NCI-H1417 (cell line): ENCODE measurements at places on chromosomes 3 and 15.

- peak; percentile 75 for DNase-seq
These were observed at the start of gene TM6SF1 for GRCh38 chr15:83106994-83107840. TSS of gene TM6SF1 (plus strand) at chr15:83107645. CDS start at chr15:83107681, 36 bp downstream.

- peak; percentile 50 for DNase-seq
These were observed 388.2 kb upstream of the AGTR1 start for GRCh38 chr3:148309390-148310035.

- no peak for DNase-seq
These were observed 230.6 kb downstream of the NEK10 start for GRCh38 chr3:27138562-27138961.

DNA sequence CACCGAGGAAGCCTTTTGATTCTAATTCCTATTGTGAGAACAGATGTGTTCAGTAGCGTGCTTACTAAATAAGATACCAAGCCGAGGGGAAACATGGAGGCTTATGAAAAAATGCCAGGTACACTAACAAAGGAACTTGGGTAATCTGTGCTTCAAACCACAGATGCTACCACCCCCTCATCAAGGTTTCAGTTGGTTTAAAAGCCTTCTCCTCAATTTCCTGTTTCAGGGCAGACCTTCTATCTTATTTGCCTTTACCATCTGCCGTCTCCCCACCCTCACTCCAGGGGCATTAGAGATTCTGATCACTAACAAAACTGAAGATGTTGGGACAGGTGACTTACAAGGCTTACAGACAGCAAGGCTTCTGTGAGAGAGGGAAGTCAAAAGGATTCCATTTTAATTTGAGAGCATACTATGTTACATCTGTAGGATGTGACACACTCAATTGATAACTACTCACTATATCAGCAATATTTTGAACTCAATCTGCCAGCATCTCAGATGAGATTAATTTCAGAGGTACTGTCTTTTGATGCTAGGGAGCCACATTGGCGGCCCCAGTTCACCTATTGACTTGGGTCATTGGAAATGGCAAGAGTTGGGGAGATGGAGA lies 60.6 kb upstream of the PLCL2 start:
- DNase-seq = no peak

DNA sequence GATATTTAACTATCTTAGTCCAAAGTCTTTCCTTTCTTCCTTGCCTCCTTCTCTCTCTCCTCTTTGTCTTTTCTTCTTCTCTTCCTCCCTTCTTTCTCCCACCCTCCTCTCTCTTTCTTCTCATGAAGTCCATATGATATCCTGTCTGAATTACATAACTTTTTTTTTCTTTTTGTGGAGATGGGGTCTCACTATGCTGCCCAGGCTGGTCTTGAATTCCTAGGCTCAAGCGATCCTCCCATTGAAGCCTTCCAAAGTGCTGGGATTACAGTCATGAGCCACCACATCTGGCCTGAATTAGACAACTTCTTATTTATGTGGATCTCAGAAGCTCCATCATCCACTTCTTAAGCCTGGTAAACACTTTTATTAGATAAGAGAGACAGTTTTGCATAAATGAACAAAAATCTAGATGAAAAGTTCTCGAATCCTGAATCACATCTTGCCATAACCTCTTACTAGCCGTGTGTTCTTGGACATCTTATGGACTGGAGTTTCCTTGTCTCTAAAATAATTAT lies 206.5 kb downstream of the LPP start:
- no peak for DNase-seq

GRCh38 chr15:74297887-74298286 lies 61.8 kb downstream of the CCDC33 start:
- DNase-seq = no peak

DNA sequence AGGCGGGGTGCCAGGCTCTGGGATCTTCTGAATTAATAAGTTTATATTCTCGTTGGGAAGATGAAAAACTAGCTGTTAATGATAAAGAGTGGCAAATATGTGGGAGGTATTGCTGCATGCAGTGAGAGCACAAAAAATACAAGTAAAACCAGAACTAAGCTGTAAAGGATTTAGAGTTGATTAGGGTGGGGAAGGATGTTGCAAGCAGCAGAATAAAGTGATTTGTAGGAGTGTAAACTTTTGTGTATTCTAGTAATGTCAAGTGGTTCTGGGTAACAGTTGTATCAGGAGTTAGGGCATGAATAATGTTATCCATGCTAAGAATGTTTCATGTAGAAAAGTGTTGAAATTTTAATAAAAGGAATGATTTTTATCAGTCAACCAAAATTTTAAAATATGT lies 18.1 kb downstream of the CRYBG3 start:
- no peak for DNase-seq

GRCh38 chr3:34078418-34078817 lies 280.0 kb downstream of the PDCD6IP start:
- DNase-seq = no peak

GRCh38 chr3:47017504-47018268 lies 38.2 kb downstream of the NBEAL2 start:
- DNase-seq = no peak

DNA sequence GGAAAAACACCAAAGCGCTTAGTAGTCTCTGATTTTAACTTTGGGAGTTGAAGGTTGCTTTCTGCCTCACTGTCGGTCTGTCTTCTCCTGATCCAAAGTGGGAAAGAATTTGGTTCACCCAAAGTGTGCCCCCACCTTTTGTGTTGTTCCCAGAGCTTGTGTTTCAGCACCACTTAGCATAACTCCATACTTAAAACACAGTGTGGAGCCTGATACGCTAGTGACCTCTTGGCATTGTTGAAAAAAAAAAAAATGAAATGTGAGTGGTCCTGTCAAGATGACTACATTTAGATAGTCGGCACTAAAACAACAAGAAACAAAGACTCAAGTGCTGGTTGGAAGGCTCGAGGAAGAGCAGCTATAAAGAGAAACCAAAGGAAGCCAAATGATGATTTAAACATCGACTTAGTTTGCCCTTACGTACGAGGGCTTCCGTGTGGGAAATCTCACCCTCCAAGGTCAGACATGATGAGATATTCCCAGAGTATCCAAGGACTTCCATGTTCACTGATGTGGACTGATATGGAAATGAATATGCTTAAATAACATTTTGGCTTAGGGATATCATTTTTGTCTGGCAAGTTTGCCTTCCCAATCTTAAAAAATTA lies 178.8 kb downstream of the MEIS2 start:
- DNase-seq = no peak

GRCh38 chr3:11850003-11850402 lies 3.3 kb upstream of the TAMM41 start:
- DNase-seq = no peak

- DNase-seq = no peak
These were observed 133.6 kb upstream of the RAP2B start for GRCh38 chr3:153028381-153028780.

DNA sequence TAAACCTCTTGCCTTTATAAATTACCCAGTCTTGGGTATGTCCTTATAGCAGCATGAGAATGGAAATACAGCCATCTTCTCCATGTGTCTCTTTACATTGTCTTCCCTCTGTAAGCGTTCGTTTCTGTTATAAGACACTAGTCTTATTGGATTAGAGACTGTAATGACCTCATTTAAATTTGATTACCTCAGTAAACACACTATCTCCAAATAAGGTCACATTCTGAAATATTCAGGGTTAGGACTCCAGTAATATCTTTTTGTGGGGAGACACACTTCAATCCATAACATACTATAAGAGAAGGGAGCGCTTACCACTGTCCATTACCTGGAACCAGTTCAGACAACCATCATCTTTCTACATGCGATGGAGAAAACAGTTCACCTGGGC lies 34.3 kb upstream of the CD47 start:
- DNase-seq = no peak

DNA sequence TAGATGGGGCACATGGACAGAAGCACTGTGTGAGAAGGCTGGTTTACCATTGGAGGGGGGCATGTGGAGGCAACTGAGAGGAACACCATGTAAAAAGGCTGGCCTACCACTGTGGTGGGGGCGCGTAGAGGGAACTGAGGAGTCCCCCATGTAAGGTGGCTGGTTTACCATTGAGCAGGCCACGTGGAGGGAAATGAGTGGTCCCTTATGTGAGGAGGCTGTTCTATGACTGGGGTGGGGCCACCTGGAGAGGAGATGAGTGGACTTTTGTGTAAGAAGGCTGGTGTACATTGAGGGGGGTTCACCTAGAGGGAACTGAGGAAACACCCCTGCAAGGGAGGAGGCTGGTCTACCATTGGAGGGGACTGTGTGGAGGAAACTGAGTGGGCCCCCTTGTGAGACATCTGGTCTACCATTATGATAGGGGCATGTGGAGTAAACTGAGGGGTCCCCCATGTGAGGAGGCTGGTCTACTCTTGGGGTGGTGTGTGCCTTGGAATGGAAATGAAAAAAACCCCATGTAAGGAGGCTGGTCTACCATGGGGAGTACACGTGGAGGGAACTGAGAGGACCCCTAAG lies 156.9 kb downstream of the FBLN2 start:
- DNase-seq = no peak

DNA sequence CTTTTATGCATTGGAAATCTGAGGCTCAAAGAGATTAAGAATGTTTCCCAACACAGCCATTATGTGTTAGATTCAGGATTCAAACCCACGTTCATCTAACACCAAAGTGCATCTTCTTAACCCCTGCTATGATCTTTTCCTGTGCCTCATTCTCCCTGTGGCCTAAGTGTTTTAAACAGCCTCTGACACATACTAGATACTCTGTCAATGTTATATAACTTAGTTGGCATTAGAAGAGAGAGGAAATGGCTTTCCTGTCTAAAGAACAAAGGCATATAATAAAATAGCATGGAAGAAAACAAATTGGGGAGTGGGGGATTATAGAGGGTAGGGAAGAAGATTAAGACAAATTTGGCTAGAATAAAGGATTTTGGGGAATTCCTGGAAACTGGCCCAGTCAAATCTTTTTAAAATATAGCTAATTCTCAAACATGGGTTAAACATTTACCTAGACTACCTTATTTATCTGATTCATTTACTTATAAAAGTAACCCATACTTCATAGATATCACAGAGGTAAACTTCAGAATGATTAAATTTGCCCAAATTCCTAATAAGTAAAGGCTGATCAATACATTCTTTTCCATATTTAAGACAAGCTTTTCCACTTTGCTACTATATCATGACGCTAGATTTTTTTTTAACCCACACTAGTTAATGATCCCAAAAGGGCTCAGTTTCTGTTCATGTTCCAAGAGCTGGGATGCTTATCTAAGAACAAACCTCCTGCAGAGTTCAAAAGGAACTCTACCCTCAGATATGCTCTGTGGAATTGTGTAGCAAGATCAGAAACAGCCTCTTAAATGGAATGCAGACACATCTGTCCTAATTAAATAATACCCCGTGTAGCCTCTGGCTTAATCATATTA lies 122.9 kb upstream of the PTPRG start:
- DNase-seq = no peak

GRCh38 chr3:59056706-59057105 lies 6.9 kb upstream of the CFAP20DC start:
- no peak for DNase-seq

DNA sequence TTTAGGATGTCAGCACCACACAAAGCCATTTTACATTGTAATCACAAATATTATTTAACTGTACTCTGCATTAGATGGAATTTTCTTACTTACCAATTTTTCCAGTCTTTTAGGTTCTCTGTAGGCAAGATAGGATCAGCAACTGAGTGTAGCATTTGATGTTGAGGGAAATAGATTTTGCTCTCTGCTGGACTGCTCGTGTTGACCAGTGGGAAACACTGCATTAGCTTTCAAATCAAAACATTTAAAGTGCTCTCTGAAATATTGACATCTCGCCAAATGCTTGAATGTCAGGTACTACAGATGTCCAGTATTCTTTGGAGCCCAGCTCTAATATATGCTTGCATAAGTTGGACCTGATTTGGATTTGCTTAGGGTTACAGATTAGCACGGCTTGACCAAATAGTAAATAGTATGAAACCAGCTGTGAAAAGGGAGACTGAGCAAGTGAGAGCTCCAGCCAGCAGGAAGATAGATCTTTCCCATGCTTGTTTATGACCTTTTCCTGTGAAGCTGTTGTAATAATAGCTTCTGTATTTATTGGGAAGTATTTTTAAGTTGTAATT lies 29.5 kb downstream of the P2RY14 start:
- no peak for DNase-seq

- DNase-seq = peak; percentile 58
These were observed 39.7 kb upstream of the GADL1 start for GRCh38 chr3:30934208-30934550.

GRCh38 chr15:64249883-64250575 lies 87.2 kb upstream of the PPIB start:
- DNase-seq = no peak

DNA sequence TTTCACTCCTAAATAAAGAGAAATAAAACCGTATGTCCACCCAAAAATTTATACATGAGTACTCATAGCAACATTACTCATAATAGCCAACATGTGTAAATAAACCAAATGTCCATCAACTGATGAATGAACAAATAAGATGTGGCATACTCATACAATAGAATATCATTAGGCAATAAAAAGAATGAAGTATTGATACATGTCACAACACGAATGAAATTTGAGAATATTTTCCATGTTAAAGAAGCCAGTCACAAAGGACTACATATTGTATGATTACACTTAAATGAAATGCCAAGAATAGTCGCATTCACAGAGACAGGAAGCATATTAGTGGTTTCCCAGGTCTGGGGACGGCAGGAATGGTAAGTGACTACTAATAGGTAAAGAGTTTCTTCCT lies 869.2 kb downstream of the IGSF11 start:
- no peak for DNase-seq

- DNase-seq = no peak
These were observed 57.9 kb downstream of the CHSY1 start for GRCh38 chr15:101193806-101194545.

- no peak for DNase-seq
These were observed 38.3 kb upstream of the ESYT3 start for GRCh38 chr3:138395865-138396751.

DNA sequence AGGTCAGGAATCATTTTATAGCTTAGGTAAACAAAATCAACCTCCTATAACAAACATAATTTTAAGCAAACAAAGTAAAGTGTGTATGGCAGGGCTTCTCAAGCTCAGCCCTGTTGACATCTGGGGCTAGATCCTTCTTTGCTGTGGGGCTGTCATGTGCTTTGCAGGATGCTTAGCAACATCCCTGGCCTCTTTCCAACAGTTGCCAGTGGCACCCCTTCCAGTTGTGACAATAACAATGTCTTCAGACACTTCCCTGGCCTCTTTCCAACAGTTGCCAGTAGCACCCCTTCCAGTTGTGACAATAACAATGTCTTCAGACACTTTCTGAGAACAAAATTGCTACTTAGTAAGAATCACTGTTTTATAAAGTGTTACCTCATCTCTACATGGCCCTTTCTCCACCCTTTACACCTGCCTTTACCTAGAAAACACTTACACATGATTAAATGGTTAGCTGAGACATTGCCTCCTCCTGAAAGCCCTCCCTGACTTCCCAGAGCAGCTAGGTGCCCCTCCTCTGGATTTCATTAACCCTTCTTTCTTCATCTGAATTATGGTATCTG lies 194.0 kb upstream of the LMCD1 start:
- DNase-seq = peak; percentile 31

GRCh38 chr3:181292984-181293383 lies 303.4 kb upstream of the DNAJC19 start:
- no peak for DNase-seq

GRCh38 chr3:37660782-37661181 lies 200.9 kb upstream of the CTDSPL start:
- DNase-seq = no peak

- DNase-seq = no peak
These were observed 402.1 kb downstream of the PDCD6IP start for GRCh38 chr3:34200576-34200975.

GRCh38 chr3:39819899-39820298 lies 10.5 kb downstream of the MYRIP start:
- no peak for DNase-seq

GRCh38 chr3:170487031-170487430 lies 68.4 kb downstream of the CLDN11 start:
- DNase-seq = no peak

- DNase-seq = peak; percentile 75
These were observed 123.7 kb downstream of the RBPMS2 start for GRCh38 chr15:64651601-64652191.
